NCI-H1092 (cell line): ENCODE measurements at places on chromosomes 5 and 9.

DNA sequence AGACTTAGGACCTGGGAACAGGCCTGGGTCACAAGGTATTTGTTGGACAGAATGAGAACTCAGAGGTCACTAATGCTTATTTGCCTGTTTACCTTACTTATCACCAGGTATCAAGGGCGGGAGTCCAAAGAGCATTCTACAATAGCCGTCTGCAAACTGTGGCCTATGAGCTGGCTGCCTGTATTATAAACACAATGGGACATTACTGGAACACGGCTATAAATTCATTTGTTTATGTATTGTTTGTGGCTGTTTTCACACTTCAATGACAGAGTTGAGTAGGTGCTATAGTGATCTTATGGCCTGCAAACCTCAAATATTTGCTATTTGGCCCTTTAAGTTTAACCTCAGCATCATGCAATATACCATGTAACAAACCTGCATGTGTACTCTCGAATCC, 76.6 kb upstream of the ASTN2 start:
- DNase-seq, result no peak

GRCh38 chr5:32098291-32098690, 75.8 kb downstream of the GOLPH3 start:
- no peak for DNase-seq

DNA sequence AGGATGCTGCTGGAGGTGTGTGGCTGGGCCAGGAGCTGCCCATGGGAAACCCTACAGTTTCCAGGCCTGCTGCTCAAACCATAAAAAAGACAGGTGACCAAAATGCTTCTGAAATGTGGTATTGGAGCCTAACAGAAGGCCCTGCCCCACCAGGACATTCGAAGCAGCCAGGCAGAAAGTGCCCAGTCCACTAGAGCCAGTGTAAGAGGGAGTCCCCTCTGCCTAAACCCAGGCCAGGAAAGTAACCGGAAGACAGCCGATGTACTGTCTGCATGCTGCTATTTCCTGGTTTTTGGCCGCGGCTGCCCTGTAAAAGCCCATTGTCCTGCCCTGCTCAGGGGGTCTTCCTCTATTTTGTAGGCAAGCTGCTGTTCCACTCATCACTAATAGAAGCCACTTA, 150.7 kb upstream of the IRX2 start:
- DNase-seq, result no peak

- peak; percentile 97 for DNase-seq
Measured at GRCh38 chr9:20041697-20042081, 252.9 kb upstream of the SLC24A2 start.

DNA sequence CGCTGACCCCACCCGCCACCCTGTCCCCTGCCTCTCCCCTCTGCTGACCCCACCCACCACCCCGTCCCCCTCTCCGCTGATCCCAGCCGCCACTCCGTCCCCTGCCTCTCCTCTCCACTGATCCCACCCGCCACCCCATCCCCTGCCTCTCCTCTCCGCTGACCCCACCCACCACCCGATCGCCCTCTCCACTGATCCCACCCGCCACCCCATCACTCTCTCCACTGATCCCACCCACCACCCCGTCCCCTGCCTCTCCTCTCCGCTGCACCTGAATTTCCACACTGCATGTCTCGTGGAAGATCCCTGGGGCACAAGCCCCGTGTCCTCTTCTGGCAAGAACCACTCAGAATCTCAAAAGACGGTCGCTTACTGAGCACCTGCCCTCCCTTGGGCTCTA, 53.4 kb upstream of the OLFM1 start:
- DNase-seq, result no peak

DNA sequence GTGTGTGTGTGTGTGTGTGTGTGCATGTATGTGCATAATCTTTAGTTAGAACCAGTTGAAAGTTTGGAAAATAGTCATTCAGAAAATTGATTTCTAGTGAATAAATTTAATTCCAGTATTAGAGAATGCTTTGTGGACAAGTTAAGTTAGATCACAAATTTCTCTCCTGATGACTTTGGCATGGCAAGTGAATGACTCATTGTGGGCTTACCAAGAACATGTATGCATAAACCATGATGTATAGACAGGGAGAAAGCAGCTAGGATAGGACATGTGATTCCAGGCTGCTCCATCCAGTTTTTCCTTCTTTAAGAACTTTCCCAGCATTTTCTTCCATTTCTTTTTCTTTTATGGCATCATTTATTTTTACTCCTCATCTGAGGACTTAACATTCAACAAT, 85.7 kb upstream of the SGCD start:
- DNase-seq, result no peak

- no peak for DNase-seq
Measured at GRCh38 chr5:179858241-179858585, 404 bp downstream of the MRNIP start.

DNA sequence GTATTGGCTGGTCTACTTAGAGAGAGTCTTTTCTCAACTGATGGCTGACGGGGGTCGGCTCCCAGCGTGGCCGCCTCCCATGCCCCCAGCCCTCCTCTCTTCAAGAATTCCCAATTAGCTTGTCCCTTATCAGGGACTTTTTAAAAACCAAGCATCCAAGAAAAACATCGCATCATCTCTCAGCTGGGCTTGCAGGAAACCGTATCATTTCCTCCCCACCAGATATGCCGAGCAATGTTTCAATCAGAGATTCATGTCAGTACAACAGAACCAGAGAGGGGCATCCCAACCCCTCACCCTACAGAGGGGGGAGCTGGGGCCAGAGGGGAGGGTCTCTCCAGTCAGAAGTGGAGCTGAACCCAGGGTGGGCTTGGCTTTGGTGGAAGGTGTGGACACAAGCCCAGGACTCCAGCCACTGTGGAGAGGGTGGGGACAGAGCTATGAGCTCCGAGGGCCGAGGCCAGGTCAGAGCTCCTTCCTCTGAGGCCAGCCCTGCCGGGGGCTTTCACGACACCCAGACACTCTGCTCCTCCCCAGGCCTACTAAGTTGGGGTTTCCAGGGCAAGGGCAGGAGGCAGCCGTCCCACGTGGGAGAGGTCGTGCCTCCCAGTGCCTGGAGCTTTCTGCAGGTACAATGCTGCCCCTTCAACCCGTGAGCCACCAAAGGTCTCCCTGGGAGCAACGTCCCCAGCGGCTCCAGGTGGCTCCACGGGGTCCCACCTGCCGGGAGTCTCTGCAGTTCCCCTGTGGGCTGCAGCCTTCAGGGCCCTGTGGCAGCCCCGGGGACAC, 39.0 kb upstream of the TMEM250 start:
- no peak for DNase-seq

DNA sequence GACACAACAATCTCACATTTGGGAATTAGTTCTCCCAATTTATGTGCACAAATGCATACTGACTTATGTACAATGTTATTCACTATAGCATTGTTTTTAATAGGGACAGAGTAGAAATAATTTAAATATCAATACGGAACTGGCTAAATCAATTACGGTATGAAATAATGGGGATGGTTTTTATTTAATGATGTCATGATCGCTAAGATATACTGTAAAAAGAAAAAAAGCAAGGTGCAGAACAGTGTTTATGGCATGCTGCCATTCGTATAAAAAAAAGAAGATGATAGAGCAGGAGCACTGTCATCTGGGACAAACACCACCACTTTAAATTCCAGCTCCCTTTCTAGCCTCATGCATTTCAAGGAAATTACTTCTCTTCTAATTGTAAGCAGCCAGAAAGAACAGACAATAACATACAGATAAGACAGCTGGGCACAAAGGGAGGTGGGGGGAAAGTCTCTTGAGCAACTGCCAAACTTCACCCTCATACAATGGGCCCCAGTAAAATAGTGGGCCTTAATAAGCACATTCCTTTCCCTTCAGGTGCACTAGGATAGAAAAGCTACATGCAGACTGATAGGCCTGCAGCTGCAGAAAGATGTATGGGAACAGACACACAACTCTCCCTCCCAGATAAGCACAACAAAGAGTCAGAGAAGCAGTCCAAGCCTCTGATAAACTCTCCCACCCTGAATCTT, 8.4 kb downstream of the SREK1IP1 start:
- DNase-seq, result no peak

DNA sequence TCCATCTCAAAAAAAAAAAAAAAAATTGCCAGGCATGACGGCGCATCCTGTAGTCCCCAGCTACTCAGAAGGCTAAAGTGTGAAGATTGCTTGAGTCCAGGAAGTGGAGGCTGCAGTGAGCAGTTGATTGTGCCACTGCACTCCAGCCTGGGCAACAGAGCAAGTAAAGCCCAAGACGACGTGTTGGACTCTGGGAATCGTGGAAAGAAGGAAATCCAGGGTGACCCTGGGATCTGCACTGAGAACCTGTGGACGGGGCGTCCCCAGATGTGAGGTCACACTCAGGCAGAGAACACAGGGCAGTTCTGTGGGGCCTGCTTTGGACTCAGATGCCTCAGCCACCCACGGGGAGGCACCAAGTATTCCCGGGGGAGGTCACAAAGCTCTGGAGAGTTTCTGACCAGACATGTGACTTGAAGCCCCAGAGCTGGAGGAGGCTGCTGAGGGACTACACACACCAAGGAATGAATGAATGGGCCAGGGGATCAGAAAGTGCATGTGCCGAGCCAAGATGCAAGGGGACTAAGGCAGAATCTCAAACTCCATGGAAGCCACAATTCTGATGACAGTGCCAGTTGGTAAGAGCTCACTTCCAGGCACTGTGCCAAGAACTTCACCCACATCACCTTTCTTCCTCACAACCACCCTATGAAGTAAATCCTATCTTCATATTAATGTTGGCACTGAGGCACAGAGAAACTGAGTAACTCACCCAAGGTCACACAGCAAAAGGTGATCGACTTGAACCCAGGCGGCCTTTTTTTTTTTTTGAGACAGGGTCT, 12.9 kb downstream of the DYNC2I2 start:
- DNase-seq, result no peak

- peak; percentile 52 for DNase-seq
Measured at GRCh38 chr5:173878224-173878967, 9.8 kb upstream of the CPEB4 start.

- no peak for DNase-seq
Measured at GRCh38 chr5:73981704-73982103, 355.7 kb downstream of the ARHGEF28 start.

- DNase-seq, result no peak
Measured at GRCh38 chr5:37184748-37185364, 64.3 kb downstream of the CPLANE1 start.

- DNase-seq, result peak; percentile 33
Measured at GRCh38 chr5:140322751-140323731, 20.1 kb upstream of the PFDN1 start.

DNA sequence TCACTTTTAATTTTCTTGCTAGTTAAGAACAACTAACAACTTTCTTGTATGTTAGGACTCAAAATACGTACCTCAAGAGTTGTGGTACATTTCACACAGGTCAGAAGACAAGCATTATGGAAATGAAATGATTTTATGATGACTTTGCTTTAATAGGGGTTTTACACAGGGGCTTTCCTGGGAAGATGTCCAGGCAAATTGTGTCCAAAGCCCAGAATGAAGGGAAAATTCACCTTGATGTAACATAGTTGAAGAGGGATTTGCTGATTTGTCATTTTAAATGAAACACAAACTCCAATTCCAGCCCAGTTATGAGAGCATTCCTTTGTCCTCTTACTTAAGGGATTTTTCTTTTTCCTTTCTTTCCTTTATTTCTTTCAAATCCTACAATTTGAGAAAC, 89.2 kb downstream of the ARL15 start:
- no peak for DNase-seq
